ENCODE measurements at places on chromosomes 5 and 9.

DNA sequence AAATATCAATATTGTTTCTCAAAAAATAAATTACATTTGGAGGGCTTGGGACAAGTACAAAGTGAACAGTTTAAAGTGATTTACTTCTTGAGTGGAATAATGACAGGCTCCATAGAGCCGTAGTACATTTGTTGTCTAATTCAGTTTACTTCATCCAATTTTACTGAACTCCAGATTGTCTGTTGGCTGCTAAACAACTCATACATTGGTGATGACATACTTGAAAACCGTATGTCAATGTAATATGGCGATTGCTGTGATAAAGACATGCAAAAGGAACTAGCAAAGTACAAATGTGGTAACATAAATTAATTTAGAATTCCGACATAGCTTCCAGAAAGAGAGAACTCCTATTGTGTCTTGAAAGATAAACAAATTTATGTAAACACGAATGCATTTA is 1197.5 kb upstream of the CDH18 start:
- no peak for DNase-seq

- no peak for DNase-seq
Observed at GRCh38 chr9:135016876-135017275, 70.6 kb upstream of the OLFM1 start.

- no peak for DNase-seq
Observed at GRCh38 chr9:74960561-74960960, 7.8 kb upstream of the C9orf40 start.

GRCh38 chr5:179926657-179927056 is 19.0 kb upstream of the TBC1D9B start:
- DNase-seq = no peak

DNA sequence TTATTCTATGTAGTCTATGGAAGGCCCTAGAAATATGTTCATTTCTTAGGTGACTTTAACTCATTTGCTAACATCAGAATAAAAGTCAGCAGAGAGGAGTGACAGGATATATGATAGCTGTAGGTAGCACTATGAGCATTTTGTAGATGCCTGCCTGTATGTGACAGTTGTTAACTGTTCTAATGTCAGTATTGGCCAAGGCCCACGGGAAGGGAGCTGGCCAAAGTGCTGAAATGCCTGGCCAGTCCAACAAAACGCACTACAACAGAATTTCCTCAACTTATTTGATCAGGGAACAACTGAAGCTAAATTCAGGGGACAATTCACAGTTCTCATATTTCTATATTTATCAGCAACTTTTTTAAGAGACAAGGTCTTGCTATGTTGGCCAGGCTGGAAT is 20.8 kb downstream of the SV2C start:
- no peak for DNase-seq

Data from amniotic stem cell (primary cell).